ENCODE measurements at places on chromosomes 13 and 19.

DNA sequence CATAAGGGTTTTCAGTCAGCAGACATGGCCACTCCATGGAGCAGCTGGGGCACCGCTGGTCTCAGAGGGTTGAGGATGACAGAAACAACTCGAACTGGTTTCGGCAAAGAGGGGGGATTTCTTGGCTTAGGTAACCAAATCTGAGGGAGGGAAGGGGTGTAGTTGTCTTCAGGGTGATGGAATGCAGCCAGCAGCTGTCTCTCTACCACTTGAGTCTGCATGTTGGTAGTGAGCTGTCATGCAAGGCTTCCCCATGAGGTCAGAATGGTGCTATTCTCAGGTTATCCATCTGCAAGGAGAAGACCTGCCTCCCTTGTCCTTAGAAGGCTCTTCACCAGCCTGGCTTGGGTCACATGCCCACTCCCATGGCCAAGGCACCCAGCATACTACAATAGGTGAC is 55.6 kb upstream of the PEG3 start:
- no peak for DNase-seq

DNA sequence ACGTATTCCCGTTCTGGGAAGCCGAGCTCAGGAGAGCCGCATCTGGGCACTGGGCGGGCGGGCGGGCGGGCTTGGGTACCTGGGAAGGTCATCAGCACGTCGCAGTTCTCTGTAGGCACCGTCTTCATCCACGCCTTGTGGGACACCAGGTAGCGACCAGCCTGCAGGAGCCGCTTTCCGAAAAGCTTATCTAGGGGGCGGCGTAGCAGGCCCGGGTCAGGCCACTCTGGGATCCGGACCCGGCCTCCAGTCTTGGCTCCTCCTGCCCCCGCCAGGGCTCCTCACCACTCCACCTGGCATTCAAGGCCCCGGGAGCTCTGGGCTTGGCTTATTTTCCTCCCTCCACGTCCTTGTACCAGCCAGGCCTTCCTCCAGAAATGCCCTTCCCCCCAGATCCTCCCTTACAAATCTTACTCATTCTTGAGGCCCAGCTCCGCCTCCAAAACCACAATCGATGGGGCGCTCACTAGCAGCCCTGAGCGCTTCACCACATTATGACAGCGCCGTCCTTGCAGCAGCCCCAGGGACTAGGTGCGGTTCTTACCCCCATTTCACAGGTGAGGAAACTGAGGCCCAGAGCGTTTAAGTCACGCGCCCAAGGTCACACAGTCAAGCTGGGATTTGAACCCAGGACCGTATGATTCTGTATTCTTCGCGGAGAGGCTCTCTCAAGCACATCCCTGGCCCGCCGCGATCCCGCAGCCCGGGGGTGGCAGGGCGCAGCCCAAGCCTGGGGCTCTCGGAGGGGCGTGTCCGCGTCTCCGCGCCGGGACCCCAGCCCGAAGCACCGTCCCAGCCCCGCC is 843 bp downstream of the ANO8 start:
- no peak for DNase-seq

- peak; percentile 71 for DNase-seq
Measured at GRCh38 chr19:48255376-48256303, at the start of gene CARD8. Gene CARD8, minus strand, starts transcription at chr19:48255912. Its CDS starts 14,892 bp downstream, at chr19:48241020.

DNA sequence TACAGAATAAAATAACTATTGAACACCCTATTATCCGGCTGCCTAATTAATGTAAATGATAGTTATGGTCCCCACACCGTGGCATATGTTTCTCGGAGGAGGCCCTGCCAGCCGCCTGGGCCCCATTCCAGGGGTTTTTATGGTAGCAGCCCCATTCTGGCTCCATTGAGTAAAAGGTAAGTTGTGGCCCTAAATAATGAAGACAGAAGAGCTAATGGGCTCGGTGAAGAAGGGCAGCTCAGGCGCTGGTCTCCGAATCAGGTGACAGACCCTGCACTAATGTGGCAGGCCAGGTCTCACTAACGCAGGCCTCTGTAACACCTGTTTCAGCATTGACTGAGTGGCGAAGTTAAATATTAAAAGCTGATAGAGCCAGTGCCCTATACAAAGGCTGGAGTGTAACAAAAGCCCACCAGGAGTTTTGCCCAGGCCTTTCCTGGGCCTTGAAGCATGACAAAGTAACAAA is 19.1 kb downstream of the POP4 start:
- no peak for DNase-seq

DNA sequence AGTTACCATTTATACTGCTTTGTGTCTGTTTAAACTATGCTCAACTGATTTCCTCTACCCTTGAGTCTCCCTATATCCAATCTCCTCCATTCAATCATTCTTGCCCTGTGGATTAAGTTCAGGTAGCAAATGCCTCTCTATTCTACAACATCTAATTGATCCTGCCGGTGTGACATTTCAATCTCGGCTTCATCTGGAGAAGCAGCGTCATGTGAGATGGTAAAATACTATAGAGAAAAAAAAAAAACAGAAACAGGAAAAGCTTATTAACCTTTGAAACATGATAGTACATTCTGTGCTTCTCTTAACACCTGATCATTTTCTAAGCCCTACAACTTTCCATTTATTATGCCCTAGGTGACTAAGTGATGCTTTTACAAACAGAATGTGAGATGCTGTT is 89.4 kb downstream of the KCTD12 start:
- no peak for DNase-seq

DNA sequence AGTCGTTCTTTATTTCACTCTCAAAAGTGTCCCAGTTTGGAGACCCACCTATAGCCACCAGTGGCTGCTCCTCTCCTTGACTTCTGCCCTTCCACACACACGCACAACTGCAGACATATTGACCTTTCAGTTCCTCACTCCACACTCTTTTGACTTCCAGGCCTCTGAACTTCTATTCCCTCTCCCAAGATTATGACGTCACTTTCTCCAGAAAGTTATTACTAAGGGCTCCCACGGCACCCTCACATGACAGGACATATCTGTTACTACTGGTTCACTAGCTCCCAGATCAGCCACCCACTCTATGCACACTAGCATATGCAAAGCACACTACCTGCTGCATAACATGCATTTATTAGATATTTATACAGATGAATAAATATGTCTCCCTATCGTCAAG is 45.9 kb downstream of the XPO4 start:
- no peak for DNase-seq

Data from NCI-H2081 treated with DMSO at 0.1 percent for 48 hours (cell line).